ENCODE measurements at places on chromosomes 3 and 15.

DNA sequence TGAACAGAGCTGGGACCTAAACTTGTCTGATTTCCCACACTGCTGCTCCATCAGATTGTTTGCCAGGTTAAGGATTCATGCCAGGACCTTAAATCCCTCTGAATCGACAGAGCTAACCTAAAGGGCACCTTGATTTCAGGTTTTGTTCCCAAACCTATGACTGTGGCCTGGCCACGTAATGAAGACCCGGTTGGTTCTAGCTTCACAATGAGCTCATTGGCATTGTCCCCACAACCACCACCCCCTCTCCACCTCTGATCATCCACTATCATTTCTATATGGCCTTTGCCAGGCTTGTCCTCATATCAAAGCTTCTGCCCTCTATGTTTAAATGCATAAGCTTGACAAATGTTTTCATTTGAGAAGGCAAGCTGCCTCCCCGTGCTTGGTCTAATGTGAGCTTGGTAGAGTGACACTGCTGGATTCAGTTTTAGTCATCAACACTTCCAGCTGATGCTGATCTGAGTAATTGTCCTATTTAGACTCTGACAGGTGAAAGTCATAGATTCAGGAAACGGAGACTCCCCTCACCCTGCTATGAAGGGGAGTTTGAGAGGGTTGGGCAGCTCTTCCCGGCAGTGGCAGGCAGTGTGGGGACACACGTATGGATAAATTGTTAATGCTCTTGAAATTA is 407.1 kb upstream of the CFAP20DC start:
- no peak for DNase-seq

DNA sequence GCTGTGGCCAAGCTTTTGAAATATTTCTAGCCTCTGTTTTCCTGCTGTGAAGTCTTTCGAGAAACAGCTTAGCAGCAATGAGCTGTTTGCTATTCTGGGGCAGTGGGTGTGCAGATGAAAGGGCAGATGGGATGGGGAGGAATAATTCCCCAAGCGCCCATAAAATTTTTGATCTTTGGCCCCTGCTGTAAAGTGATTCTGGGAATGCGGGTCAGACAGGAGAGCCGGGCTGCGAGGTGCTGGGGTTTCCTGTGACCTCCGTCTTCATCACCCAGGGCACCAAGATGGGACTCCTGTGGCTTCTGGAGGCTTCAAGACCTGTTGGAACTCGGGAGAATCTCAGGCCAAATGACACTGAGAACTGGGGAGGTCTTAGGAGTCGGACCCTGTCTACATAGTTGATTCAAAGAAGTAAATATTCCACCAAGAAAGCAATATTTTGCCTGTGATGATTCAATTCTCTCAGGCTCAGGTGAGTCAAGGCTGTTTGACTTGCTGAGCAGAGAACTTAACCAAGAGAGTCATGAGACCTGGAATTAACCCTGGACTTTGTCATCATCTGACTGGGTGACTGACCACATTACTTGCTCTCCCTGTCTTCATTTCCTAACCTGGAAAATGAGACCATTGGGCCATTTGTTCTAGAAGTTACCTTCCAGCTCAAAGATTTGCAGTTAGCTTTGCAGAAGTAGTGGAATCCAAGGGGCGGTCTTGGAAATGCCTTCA is 86.4 kb downstream of the POLR2M start:
- DNase-seq, result no peak

DNA sequence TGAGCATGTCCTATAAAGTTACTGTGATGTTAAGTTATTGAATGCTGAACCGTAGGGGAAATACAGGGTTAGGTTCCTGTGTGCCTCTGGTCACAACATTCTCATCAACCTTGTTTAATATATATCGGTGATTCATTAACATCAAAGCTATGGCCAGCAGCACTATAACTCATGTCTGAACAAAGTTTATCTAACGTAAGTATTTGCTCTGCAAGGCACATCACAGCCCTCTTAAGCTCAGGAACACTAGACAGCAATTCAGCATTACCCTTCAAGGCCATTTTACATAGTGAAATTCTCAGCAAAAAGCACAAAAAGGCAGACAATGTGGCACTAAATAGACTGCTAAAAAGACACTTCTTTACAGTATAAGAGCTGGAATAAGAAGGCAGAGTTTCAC is 48.2 kb upstream of the FNDC3B start:
- DNase-seq, result no peak

DNA sequence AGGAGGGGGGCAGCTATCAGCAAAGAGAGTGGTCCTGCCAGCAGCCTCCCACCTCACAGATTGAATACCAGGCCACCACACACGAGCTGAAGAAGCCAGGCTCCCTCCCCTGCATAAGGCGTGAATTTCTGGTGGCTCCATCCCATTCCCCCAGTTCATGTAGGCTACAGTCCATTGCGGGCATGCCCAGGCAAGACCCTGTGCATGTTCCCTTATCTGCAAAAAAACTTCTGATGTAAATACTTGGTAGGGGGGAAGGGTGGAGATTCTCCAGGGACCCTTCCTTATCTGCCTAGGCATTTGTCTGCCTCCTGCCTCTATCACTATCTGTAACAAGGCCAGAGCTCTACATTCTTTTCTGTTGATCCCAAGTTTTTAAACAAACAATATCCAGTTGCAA is 27.6 kb upstream of the UBP1 start:
- no peak for DNase-seq

GRCh38 chr15:93223803-93224202 is 134.8 kb upstream of the RGMA start:
- DNase-seq, result no peak

- DNase-seq, result no peak
Observed at GRCh38 chr3:130389743-130390478, 44.4 kb downstream of the COL6A5 start.

- DNase-seq, result no peak
Observed at GRCh38 chr15:32884146-32884545, 166.3 kb downstream of the GREM1 start.

- DNase-seq, result no peak
Observed at GRCh38 chr3:9192248-9193025, 57.0 kb downstream of the SRGAP3 start.

GRCh38 chr15:58307313-58307961 is 124.4 kb upstream of the LIPC start:
- DNase-seq, result no peak

- no peak for DNase-seq
Observed at GRCh38 chr3:190504354-190505125, 9.3 kb upstream of the IL1RAP start.

- no peak for DNase-seq
Observed at GRCh38 chr15:93759629-93760028, 471.7 kb upstream of the MCTP2 start.

GRCh38 chr15:50764461-50765194 is 878 bp downstream of the SPPL2A start:
- no peak for DNase-seq

DNA sequence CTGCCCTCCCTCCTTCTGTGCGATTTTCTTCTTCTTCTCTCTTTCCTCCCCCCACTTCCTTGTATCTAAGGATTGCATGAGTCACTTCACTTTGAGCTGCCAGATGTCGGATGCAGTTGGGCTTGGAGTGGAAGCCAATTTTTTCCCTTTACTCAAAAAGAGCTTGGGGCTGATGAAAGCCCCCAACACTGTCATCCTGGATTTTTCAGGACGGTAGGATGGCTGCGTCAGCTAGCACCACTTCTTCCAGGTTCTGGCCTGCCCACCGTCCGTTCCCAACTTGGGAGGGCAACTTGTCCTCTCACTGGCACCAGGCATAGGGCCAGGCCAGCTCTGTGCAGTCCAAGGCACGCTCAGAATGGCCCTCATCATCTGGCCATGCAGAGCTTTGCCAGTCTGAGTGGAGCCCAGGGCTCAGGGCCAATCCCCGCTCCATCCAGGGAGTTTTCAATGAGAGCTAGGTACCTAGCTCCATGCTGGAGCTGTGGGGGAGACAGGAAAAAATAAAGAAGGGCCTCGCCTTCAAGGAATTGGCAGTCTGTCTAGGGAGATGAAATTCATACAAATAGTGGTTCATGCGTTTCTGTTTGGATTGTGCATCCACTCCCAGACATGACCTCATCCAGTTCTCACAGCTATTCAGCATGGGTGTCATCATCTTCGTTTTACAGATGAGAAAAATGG is 47.7 kb upstream of the INSYN1 start:
- DNase-seq, result peak; percentile 75

GRCh38 chr3:63896332-63897030 is 15.7 kb downstream of the SCAANT1 start:
- no peak for DNase-seq

DNA sequence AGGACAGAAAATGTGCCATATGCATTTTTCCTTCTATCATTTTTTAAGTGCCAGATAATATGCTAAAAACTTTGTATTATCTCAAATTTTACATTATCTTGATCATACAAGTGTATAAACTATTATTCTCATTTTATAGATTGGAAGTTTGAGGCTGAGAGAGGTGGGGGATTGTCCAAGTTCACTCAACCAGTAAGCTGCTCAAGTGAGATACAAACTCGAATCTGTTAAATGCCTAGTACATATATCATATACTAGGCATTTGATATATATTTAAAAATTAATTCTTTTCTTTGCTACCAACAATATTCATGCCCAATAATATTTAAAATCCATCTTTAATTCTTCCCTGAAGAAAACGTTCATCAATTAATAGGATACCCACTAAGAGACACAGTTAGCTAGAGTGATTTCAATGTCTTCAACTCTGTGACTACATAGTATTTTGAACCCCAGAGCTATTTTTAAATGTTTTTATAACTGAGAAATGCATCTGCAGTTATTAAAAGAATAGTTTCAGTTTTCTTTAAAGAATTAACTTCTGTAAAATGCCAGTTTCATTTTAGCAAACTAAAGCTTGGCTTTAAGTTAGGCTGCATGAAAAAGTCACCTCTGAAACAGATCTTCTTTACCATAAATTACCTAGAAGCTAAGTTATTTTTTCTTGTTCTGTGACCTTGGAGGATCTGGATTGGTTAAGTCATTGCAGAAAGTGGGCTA is 40.4 kb downstream of the IQCB1 start:
- DNase-seq, result no peak

- DNase-seq, result no peak
Observed at GRCh38 chr3:90091549-90091948, 984.1 kb downstream of the EPHA3 start.

DNA sequence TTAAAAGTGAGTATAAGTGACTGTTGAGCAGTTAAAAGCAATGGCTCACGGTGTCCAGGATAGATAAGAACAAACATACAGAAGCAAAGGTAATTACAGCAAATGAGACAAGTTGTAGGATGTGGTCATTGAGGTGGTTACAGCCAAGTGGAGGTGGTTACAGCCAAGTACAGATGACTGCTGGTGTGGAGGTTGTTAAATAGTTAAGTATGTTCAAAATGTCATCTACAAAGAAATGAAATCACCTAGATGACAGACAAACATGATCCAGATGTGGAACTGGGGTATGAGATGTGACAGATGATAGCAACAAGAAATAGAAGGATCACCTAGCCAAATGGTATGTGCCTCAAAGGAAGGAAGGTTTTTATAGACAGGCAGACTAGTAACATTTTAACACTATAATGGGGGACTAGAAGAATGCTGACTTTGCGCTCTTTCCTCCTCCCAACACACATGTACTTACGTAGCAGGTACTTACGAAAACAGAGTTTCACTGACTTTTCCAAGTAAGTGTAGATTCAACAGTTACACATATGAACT is 6.8 kb upstream of the ANKRD28 start:
- DNase-seq, result no peak

GRCh38 chr15:98775498-98776230 is 127.3 kb downstream of the IGF1R start:
- DNase-seq, result no peak

GRCh38 chr15:86446253-86446640 is 366.6 kb downstream of the AGBL1 start:
- no peak for DNase-seq

- no peak for DNase-seq
Observed at GRCh38 chr3:58027704-58028317, 19.6 kb downstream of the FLNB start.

DNA sequence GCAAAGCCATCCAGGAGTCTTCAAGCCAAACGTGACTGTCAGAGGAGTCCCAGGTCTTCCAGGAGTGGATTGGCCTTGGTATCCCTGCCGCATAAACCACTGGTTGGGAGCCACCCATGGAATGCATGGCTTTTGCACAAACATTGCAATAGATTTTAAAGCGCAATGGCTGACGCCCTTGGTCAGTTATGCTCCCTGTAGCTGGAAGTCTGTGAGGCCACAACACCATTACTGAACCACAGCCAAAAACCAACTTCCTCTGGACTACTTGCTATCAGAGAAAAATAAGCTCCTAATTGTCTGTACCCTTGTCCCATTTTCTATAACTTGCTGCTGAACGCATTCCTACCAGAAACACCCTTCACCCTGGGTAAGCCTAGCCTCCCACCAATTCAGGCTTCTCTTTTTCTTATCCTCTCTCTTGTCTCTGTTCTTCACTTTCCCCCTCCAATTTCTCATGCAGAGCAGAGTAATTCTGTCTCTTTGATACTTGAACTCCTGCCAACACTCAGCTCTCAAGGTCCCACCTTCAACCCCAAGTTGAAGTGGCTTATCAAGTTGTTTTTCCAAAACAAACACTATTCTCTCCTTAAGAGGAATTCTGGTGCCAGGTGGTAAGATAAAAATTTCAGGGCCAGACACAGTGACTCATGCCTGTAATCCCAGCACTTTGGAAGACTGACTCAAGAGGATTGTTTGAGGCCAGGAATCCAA is 176.4 kb upstream of the UBE2E1 start:
- DNase-seq, result no peak

DNA sequence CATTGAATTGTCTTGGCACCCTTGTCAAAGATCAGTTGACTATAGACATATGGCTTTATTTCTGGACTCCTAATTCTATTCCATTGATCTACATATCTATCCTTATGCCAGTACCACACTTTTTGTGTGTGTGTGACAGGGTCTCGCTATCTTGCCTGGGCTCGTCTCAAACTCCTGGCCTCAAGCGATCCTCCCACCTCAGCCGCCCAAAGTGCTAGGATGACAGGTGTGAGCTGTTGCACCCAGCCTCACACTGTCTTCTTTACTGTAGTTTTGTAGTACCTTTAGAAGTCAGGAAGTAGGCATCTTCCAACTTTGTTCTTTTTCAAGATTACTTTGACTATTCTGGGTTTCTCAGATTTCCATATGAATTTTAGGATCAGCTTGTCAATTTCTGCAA is 24.3 kb downstream of the CDAN1 start:
- no peak for DNase-seq

GRCh38 chr3:31278532-31278931 is 254.2 kb upstream of the STT3B start:
- no peak for DNase-seq

- DNase-seq, result peak; percentile 76
Observed at GRCh38 chr3:105367406-105368213, 901 bp downstream of the ALCAM start.

- no peak for DNase-seq
Observed at GRCh38 chr3:191148131-191148530, 50.9 kb upstream of the OSTN start.

Measured in hypothalamus (tissue), 51 donors.